ENCODE measurements at places on chromosomes 3 and 15.

- peak; percentile 10 for DNase-seq
These were observed 73.1 kb upstream of the PRTG start for GRCh38 chr15:55816017-55816416.

DNA sequence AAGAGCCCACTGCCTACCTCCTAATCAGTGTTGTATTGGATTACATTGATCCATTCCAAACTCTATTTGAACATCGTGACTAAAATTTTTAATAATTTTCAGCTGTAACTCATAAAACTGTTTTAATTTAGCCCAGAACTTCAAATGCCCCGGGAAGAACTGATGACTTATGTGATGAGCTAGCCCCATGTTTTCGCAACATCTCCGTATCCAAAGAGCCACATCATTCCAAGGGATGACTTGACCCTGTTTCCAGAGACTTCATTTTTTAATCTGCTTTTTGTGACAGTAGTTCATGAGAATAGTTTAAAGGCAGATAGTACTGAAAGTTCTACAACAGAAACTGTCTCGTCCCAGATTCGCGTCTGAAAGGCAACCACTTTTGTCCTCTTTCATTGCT lies 97.4 kb downstream of the STAC start:
- DNase-seq = peak; percentile 88

GRCh38 chr15:30059771-30060170 lies 23.0 kb upstream of the GOLGA8J start:
- DNase-seq = no peak

GRCh38 chr3:112967828-112968227 lies 7.1 kb downstream of the CD200R1 start:
- DNase-seq = no peak

- DNase-seq = no peak
These were observed 631 bp downstream of the UBR1 start for GRCh38 chr15:43105077-43105736.

DNA sequence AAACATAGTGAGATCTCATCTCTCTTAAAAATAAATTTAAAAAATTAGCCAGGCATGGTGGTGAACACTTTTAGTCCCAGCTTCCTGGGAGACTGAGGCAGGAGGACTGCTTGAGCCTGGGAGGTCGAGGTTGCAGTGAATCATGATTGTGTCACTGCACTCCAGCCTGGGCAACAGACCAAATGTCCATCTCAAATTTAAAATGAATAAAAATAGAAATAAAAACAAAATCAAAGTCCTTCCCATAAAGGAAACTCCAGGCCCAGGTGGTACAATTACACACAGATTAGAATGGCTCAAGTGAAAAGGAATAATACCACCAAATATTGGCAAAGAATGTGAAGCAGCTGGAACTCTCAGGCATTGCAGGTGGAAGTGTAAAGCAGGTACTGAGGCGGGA lies 19.3 kb upstream of the ATP10A start:
- DNase-seq = no peak

GRCh38 chr3:152302521-152303021 lies 33.8 kb downstream of the MBNL1 start:
- peak; percentile 97 for DNase-seq

- peak; percentile 36 for DNase-seq
These were observed 1.2 kb downstream of the MECOM start for GRCh38 chr3:169662132-169662842.

- no peak for DNase-seq
These were observed 191.8 kb downstream of the FAM43A start for GRCh38 chr3:194877291-194878119.

DNA sequence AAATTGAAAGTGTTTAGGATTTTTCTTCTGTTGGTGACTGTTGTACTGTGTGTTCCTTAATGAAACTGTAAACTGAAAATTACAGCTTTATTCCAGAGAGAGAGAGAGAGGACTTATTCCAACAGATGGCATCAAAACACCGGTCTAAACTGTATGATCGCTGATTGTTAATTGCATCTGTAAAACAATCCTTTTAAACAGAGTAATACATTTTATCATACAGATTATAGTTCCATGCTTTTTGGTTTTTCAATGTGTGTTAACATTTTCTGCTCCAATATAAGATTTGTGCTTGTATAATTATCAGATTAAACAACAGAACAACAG lies 289.7 kb upstream of the DNAJC19 start:
- DNase-seq = no peak

DNA sequence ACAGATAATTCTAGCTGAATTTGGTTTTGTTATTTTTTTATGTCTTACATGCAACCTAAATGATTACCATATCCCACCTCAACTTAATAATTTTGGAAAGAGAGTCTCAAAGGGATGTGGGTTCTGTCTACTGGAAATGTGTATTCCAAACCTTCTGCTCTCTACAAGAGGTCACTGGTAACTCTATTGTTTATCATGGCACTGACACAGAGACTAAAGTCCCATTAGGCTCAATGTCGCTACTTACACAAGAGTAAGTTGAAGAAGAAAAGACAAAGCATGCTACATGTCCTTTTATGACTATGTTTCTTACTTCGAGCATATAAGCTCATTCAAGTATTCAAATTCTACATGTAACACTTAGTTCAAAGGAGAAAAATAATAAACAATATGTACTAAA lies 460.3 kb upstream of the EPHA6 start:
- DNase-seq = no peak

- DNase-seq = no peak
These were observed 94.0 kb upstream of the PLCL2 start for GRCh38 chr3:16790432-16791400.

- DNase-seq = no peak
These were observed 28.4 kb upstream of the SMAD6 start for GRCh38 chr15:66673410-66674322.

DNA sequence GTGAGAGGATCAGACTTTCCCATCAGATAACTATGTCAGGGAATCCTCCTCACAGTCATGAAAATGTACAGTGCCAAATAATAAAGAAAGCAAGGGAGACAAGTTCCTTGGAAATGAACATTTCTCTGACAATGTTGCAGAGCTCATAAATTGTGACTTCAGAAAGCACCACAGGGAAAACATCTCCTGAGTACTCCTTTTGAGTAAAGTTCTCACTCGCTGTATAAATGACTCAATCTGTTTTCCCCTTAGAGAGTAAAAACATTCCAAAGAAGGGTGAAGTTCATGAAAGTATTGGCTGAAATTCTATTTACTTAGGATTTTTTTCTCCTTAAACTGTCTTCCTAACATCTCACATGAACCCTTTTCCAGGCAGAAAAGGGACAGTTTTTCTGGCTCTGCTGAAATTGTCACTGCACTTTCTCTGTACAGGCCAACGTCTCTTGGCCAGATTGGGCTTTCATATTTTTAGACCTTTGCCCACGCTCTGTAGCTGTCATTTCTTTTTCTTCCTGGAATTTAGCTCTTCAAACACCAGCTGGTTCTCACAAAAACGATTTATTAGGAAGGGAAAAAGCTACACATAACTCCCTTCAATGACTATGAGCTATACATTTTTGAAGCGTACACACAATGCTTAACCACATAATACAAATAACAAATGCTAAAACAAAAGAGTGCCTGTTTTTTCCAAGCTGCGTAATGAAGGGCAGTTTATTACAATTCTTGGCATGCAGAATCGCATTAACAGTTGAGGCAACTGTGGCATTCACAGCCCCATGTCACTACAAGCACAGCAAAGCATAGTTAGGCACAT lies 216.1 kb downstream of the ATP8B4 start:
- DNase-seq = peak; percentile 89

DNA sequence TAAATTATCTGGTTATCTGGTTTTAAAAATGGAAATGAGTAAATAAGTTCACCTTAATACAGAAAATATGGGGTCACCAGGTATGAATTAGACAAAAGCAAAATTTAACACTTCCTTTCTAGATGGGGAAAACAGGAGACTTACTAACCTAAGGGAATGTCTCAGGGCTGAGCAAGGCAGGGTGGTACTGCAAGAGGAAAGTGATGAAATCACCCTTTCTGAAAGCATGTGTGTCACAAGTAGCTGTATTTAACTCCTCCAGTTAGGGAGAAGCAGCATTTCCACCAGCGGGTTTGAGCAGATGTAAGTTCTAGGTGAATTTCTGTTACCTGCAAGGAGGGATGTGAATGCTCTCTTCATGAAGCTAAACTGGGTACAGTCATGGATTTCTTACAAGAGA lies 629.1 kb downstream of the MECOM start:
- peak; percentile 60 for DNase-seq

DNA sequence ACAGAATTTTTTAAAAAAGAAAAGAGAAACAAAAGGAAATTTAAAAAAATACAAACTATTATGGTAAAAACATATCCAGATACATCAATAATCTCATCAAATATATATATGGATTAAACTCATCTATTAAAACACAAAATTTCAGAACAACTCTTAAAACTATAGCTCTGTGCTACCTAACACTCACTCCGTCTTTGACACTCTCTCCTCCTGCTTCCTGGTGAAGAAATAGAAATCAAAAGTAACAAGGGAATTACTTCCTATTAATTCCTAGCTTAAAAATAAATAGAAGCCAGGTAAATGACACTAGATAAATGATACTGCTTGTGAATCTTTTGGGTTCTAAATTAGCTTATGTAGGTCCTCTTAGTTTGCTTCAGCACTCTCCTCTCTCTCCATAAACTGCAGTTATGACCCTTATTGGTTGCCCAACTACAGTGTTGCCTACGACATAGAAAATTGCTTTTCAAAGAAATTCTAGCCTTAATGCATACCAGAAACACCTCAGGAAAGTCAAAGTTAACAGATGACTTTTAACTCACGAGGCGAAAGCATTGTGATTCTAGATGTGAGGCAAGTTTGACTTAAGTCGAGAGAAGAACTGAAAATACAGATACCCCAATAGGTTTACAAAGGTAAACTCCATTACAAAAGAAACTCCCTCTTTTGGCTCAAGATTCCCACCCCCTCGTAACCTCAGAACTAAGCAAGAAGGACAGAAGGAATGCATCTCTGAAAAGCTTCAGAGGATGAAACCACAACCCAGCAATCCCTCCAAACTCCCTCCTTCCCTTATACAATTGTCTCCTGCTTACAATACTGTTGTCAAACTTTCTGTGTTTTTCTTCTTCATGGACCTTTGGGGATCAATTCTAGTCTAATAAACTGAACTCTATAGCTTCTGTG lies 394.7 kb downstream of the FGF12 start:
- no peak for DNase-seq

- DNase-seq = no peak
These were observed 114.3 kb downstream of the OXSM start for GRCh38 chr3:25904206-25904605.

DNA sequence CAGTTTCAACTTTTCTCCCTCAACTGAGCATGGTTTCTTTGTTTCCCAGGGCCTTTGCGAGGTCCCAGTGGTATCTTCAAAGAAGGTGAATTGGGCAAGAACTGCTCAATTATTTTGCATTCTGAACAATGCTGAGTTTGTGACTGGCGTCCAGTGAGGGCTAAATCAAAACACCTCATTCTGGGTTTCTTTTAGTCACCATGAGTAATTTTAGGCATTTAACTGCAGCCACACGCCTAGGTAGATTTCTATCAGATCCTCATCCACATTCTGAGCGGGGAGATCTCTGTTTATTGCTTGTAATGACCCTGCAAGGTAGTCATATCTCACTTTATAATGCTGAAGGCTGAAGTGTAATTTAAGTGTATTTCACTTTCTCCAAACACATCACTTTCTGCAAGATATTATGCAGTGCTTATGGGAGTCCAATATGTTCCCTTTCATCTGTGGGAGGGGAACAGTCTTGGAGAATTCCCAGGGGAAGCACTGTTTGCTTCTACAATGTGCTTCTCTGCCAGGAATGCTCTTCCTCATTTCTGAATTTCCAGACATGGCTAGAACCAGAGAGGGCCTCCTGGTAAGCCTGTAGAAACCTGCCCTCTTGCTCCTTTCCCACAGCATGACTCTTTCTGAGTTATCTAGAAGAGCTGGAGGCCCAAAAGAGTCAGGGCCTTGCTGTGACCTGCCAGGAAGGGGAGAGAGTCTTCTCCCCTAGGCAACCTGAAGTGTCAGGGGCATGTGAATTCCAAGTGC lies 91.7 kb downstream of the FRMD4B start:
- peak; percentile 58 for DNase-seq

GRCh38 chr3:160808838-160809237 lies 52.8 kb downstream of the PPM1L start:
- no peak for DNase-seq

DNA sequence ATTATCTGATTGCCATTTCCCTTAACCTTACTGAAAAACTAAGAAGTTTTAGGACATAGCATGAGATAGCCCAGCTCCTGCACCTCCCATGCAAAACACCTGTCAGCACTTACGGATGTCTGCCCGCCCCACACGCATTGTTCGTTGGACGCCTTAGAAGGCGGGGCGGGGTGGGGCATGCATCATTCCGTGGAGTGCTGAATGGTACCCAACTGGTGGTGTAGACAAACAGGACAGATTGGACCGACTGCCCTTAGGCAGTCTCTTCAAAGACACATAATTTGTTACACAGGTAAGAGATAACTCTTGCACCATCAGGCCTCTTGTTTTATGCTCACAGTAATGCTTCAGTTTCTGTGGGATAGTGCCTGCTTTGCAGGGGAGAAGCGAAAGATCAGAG lies 93.8 kb downstream of the SMAD6 start:
- no peak for DNase-seq

DNA sequence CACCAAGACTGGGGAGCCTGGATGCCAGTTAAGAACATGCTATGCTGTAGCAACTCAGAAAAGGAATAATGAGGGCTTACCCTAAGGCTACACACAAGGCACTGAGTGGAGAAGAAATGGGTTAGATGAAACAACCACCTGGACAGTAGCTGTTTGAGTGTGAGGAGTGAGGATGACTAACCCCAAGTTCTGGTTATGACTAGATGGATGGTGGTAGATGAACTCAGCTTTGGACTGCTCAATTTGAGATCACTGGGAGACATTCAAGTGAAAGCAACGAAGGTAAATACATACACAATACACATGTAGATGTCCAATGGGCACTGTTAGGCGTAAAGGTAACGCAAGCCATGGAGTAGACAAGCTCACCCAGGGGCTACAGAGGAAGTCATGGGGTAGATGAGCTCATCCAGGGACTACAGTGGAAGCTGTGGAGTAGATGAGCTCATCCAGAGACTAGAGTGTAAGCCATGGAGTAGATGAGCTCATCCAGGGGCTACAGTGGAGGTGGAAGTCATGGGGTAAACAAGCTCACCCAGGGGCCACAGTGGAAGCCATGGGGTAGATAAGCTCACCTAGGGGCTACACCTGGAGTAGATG lies 98.3 kb downstream of the ANO10 start:
- no peak for DNase-seq

- peak; percentile 35 for DNase-seq
These were observed 555 bp downstream of the ATP11B start for GRCh38 chr3:182793663-182794454.

Data from AG10803 (cell line).